ENCODE measurements at places on chromosomes 1 and 21.

DNA sequence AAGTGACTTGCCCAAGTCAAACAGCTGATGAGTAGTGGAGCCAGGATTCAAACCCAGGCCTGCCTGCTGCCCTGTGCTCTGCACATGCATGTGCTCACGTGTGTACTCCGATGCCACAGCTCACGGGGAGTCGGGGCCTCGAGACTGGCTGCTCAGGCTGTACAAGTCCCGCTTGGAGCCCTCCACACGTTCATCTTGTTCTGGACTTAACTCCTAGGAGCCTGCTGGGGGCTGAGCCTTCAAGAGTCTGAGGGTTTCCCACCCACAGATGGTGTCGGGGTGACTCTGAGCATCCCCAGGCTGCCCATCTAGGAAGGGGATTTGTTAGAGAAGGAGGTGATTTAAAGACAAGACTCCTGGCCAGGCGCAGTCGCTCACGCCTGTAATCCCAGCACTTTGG, 35.7 kb upstream of the KDM4A start:
- no peak for DNase-seq

GRCh38 chr21:45330851-45331261, 43.2 kb upstream of the POFUT2 start:
- no peak for DNase-seq

DNA sequence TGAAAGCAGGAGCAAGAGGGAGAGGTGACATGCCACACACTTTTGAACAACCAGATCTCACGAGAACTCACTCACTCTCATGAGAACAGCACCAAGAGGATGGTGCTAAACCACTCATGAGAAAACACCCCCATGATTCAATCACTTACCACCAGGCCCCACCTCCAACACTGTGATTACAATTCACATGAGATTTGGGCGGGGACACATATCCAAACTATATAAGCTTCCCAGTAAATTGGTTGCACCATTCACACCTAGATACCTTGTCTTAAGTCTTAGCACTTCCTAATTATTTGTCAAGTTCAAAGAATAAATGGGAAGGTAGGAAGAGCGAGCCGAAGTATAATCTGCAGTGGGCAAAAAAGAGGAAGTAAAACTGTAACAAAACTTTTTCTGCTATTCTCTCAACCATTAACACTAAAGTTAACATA, 34.3 kb downstream of the AMY1C start:
- no peak for DNase-seq

- no peak for DNase-seq
These were observed 90.1 kb downstream of the OMA1 start for GRCh38 chr1:58456470-58456869.

- no peak for DNase-seq
These were observed 13.6 kb downstream of the FHAD1 start for GRCh38 chr1:15260418-15261154.

GRCh38 chr1:17281775-17282181, 26.2 kb upstream of the PADI4 start:
- DNase-seq = no peak

DNA sequence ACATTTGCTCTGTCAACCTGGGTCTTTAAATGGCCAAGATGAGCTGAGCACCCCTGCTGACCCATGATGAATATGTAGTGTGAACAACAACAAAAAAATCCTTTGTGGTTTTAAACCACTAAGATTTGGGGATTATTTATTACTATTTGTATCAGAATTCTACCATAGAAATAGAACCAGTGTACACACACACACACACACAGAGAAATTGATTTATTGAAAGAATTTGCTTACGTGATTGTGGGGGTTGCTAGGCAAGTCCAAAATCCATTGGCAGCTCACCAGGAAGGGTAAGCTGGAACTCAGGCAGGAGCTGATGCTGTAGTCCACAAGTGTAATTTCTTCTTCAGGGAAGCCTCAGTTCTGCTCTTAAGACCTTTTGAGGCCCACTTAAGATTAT, 82.5 kb upstream of the MAP1LC3C start:
- no peak for DNase-seq

GRCh38 chr1:51330331-51331201, at the start of gene TTC39A:
TSS of gene TTC39A (minus strand) at chr1:51330562. CDS start at chr1:51330477, 85 bp downstream.
- no peak for DNase-seq

DNA sequence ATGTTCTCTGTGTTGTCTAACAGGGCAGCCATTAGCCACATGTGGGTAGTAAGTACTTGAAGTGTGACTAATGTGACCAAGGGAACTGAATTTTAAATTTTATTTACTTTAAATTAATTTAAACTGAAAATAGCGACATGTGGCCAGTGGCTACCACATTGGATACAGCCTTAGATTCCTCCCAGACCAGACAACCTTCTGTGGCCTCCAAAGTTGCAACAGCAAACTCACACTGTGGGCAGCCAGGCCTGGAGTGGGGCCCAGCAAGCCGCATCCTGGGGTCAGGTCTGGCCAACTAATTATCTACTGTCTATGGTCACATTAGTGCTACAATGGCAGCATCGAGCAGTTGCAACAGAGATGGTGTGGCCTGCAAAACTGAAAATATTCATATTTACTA, 11.7 kb downstream of the EIF2D start:
- no peak for DNase-seq

- no peak for DNase-seq
These were observed 320.8 kb upstream of the USP24 start for GRCh38 chr1:55535724-55536544.

- no peak for DNase-seq
These were observed 91.3 kb downstream of the CATSPERE start for GRCh38 chr1:244552336-244552735.

GRCh38 chr21:45305836-45306235, 18.1 kb upstream of the POFUT2 start:
- DNase-seq = no peak

- no peak for DNase-seq
These were observed 220.1 kb upstream of the KCNK2 start for GRCh38 chr1:214862421-214862820.

DNA sequence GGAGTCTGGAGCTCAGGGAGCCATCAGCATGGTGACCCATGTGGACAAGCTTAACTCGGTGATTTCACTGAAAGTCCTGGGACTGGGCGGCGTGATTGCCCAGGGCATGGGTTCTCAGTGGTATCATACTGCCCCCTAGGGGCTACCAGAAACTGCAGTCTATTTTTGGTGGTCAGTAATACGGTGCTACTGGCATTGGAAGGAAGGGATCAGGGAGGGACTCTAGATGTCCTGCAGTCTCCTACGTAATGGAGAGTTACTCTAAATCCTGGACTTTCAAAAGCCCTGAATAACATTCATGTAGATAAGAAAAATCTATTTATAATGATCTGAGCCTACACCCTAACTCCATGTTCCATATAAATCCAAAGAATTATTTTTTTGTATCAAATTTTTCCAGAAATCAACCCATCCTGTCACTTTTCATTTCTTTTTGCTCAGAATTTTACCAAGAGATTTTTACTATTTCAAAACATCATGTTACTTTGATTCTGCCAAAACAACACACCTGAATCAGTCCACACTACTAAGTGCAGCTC, 37.3 kb downstream of the PABPC4 start:
- DNase-seq = no peak

GRCh38 chr1:35851132-35851869, 31.7 kb upstream of the AGO1 start:
- DNase-seq = no peak

DNA sequence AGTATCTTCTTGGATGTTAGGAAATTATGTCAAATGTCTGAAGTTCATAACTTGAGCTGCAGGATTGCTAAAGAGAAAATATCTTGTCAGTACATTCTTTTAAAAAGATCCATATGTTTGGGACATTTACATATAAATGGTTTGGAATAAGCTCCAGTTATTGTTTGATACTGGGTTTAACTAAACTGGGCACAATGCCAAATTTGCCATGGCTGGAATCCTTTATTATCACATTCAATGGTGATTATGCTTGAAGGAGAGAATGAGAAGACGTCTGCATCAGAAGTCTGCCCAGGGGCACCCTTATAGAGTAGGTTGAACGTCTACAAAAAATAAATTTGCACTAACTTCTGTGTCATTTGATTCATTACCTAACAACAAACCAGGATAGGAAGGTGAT, 652.5 kb downstream of the AMY1C start:
- no peak for DNase-seq

DNA sequence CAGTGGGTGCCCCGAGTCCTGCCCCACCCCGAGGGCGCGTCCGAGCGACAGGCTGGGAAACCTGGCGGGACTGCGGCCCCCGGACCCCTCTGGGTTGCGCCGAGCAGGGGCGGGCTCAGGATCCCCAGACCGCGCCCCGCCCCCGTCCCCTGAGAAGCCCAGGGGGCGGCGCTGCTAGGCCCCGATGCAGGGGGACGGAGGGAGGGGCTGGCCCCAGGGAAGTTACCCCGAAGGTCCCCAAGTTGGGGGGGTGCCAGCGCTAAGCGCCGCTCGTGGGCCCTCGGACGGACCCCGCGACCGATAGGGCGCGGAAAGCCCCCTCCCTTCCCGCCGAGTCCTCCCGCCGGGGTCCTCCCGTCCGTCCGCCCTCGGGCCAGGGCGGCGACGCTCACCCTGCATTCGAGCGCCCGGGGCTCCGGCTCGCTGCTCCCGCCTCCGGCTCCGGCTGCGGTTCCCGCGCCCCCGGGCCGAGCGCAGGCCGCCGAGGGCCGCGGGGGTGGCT, 414 bp downstream of the GPR153 start:
- DNase-seq = no peak

DNA sequence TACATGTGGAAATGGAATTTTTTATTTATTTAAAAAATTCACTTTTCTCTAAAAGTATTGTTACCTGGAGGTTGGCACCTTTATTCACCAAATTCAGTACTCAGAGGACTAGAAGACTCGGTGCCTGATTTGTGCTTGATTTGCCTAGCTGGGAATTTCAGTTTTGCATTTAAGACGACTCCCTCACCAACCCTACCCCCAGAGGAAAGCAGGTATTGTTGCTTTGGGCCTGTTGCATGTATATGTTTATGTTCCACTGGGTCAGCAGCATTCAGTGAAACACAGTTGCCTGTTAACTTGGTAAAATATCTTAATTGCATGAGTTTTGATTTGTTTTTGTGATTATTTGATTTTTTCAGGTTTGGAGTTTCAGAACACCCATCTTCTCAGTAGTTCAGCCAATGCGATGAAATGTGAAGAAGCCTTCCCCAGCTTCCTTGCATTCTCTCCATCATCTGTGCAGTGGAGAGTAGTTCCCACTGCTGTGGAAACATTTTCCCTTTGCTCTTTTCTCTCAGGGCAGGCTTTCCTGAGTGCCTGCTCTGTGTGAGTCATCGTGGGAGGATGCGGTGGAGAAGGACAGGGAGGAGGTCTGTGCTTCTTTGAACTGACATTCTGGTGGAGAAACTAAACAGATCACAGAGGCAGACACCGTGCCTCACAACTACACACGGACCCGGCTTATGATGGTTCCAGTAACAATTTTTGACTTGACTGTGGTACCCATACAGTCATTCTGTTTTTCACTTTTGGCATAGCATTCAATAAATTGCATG, 6.4 kb downstream of the ADARB1 start:
- DNase-seq = peak; percentile 38

GRCh38 chr1:70468180-70468579, 57.1 kb downstream of the CTH start:
- DNase-seq = no peak

DNA sequence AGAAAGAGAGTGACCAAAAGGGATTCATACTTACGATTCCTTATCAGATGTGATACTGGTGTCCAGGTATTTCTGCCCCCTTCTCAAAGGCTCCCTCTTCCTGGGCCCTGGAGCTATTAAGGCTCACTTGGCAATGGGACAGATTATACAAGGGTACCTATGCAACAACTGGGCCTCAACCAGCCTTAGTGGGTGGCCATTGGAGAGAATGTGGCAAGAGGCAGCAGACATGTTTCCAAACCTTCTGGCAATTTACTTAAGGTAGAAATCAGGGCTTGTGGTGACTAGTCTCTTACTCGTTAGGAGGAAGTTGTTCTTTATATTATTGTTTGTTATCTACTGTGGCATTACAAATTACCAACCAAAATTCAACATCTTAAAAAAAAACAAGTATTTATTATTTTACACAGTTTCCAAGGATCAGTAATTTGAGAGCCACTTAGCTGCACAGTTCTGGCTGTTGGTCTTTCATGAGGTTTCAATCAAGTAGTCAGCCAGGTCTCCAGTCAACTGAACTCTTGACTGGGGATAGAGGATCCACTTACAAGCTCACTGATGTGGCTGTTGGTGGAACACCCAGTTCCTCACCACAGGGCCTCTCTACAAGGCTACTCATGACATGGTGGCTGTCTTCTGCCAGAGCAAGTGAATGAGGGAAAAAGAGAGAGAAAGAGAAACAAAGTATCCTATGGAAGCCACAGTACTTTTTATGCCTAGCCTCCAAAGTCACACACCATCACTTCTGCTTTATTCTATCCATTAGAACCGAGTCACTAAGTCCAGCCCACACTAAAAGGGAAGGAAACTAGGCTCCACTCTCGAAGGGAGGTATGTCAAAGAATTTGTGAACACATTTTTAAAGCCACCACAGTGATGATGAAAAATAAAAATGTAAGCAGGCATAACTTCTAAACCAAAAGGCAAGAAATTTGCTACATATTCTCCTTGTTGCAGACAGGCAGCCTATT, 10.7 kb downstream of the ZNF648 start:
- no peak for DNase-seq
